Dorsolateral prefrontal cortex (tissue), 122 donors: ENCODE measurements at places on chromosomes 13 and 19.

DNA sequence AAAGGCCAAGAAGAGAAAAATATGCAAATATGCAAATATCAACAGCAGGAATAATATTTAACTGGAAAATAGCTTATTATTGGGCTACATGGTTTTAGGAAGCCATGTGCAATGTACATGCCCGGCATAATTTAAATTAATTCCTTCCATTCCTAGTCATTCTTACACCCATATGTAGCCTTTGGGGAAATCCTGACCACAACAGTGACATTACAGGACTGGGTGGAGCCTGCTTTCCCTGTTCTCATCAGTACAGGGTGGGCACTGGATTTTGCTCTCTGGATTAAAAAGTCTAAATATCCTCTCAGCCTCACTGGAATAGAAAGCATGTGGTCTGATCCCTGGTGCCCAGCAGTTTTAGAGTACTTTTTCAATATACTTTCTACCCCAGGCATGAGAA lies 198.2 kb downstream of the DNAJC15 start:
- no peak for DNase-seq

DNA sequence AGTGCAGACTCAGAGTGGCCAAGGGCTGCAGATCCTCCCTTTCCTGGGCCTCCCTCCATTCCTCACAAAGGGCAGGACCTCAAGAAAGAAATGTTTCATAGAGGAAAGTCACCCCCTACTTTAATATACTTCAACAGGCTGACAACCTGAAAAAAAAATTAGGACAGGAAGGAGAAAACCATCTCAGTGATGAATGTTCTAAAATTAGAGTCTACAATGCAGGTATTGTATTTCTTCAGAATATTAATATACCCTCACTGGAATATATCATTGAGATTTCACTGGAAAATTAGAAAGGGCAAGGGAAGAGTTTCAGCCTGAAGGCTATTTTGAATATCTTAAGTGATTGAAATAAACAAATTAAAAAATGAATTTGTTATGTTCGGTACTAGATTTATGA lies 176.9 kb downstream of the DNAJC15 start:
- no peak for DNase-seq

GRCh38 chr19:49458567-49458903 lies 5.5 kb downstream of the ALDH16A1 start:
- no peak for DNase-seq

DNA sequence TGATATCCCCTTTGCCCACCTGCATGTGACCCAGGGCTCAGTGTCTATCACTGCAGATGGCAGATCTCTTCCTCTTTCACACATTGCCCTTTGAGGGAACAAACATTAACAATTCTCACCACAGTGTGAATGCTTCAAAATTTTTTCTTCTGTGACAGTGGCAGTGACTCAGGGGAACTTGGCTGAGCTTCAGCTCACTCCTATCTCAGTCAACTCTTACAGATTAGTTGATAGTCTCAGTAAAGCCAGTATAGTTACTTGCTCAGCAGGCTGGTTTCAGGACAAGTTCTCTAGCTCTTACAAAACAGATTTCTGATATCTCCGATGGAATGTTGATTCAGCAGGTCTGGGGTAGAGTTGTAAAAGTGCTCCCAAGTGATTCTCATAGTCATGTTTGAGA lies 166.9 kb downstream of the DLEU7 start:
- DNase-seq, result no peak

DNA sequence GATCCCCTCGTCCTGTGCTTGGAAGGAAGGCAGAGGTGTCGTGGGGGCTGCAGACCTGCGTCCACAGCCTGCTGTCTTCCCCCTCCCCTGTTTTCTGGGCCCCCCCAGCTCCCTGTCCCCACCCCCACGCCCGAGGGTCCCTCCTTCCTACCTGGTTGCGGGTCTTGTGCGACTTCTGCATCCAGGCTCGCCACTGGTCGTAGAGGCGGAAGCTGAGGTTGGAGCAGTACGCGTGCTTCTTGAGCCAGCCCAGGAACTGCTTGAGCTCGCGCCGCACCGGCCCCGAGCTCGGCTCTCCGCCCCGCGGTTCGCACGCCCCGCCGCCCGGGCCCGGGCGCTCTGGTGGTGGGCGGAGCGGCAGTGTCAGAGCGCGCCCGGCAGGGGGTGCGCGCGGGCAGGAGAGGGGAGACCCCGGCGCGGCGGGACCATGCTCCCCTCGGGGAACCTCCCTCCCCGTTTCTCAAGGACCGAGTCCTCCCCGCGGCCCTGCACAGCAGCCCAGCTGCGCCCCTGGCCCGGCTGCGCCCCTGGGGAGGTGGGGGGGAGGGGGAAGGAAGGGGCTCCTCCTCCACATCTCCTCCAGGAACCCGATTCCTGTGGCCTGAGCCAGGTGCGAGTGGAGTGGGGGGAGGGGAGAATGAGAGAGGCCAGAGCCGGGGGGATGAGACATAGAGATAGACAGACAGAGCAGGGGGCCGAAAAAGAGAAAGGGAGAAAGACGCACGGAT lies 5.7 kb downstream of the REX1BD start:
- peak; percentile 15 for DNase-seq

GRCh38 chr19:38543807-38544568 lies 73.8 kb downstream of the MAP4K1 start:
- DNase-seq, result peak; percentile 94

GRCh38 chr19:10964903-10965302 lies 4.1 kb downstream of the SMARCA4 start:
- DNase-seq, result no peak

GRCh38 chr13:110616103-110617101 lies 1.1 kb downstream of the NAXD start:
- peak; percentile 59 for DNase-seq

DNA sequence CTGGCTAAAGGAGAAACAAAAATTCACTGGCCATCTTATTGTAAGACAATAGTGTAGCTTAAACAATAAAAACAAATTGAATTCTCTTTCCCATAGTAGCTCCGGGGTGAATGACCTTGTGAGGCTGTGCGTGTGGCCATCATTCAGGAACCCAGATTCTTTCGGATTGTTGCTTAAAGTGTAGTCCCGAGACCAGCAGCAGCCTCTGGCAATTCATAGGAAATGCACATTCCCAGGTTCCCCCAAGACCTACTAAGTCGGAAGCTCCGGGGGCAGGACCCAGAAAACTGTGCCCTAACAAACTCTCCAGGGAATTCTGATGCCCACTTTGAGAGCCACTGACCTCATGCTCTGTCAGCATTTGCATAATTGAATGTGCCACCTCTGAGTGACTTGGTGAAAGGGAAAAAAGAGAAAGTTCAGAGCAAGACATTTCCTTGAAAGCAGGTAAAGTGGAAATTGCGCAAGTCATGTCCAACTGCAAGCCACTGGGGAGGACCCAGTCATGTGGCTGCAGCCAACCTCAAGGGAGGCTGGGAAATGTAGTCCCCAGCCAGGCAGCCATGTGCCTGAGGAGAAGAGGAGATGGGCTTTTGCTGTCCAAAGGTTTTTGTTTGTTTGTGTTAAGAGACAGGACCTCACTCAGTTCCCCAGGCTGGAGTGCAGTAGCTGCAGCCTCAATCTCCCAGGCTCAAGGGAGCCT lies 50.7 kb upstream of the PNMA8B start:
- no peak for DNase-seq

DNA sequence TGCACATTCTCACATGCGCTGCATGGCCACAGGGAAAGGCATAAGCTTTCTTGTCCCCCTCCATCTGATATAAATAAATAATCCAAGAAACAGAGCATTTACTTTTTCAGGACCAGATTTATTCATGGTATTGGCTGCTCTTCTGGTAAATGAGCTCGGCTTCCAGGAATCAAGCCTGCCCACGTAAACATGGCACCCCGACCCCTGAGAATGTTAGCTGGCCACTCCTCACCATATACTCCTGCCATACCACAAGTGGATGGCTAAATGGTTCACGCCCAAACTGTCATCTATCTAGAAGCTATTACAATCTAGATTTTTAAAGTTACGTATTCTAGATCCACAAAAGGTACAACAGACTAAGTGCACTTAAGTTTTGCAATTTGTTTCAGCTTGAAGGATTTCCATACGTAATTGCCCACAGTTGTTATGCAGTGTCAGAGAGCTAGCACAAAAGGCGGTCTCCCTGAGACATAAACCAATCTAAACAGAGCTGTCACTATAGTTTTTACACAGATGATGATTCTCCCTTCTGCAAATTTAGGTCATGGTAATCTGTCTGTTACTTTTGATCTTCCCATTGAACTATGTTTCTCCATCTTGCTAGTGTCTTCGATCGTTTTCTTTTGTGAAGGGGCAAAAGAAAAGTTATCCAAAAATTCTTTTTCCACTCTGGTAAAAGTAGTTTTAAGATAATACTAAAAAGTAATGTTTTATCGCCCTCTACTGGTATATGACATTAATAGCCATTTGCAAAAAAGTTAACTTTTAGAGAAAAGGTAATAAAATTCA lies 16.2 kb upstream of the FOXO1 start:
- no peak for DNase-seq

- DNase-seq, result no peak
Measured at GRCh38 chr19:57701625-57702024, 7.4 kb downstream of the ZNF154 start.

- no peak for DNase-seq
Measured at GRCh38 chr19:30430206-30430734, 58.1 kb downstream of the ZNF536 start.

GRCh38 chr13:33352526-33352925 lies 67.0 kb upstream of the STARD13 start:
- DNase-seq, result no peak

DNA sequence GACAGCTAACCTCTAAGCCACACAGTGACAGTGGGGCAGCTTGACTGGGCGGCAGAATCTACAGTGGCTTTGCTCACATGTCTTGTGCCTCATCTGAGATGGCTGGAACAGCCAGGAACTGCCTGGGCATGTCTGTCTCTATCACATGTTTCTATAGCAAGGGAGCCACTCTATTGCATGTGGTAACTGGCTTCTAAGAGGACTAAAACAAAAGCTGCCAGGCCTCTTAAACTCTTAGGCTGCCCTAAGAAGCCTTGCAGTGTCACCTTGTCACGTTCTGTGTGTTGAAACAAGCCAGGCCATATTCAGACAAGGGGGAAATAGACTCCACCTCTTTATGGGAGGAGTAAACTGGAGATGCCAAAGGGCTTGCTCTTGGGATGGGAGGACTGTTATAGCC lies 122.9 kb upstream of the MAB21L1 start:
- DNase-seq, result no peak

GRCh38 chr19:45670670-45671453 lies 2.8 kb downstream of the GIPR start:
- DNase-seq, result peak; percentile 64

DNA sequence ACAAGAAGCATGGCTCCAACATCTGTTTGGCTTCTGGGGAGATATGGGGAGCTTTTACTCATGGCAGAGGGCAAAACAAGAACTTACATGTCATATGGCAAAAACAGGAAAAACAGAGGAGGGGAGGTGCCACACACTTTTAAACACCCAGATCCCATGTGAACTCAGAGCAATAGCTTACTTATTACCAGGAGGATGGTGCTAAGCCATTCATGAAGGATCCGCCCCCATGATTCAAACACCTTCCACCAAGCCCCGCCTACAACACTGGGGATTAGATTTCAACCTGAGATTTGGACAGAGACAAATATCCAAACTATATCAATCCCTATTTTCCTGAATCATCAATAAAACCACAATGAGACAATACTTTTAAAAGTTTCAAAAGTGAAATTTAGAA lies 712.1 kb downstream of the PCDH9 start:
- no peak for DNase-seq

GRCh38 chr19:39148939-39149529 lies 23.4 kb downstream of the PAK4 start:
- DNase-seq, result no peak

GRCh38 chr19:49557641-49558325 lies 22.6 kb downstream of the NOSIP start:
- no peak for DNase-seq
